ENCODE measurements at places on chromosomes 6 and 20.

DNA sequence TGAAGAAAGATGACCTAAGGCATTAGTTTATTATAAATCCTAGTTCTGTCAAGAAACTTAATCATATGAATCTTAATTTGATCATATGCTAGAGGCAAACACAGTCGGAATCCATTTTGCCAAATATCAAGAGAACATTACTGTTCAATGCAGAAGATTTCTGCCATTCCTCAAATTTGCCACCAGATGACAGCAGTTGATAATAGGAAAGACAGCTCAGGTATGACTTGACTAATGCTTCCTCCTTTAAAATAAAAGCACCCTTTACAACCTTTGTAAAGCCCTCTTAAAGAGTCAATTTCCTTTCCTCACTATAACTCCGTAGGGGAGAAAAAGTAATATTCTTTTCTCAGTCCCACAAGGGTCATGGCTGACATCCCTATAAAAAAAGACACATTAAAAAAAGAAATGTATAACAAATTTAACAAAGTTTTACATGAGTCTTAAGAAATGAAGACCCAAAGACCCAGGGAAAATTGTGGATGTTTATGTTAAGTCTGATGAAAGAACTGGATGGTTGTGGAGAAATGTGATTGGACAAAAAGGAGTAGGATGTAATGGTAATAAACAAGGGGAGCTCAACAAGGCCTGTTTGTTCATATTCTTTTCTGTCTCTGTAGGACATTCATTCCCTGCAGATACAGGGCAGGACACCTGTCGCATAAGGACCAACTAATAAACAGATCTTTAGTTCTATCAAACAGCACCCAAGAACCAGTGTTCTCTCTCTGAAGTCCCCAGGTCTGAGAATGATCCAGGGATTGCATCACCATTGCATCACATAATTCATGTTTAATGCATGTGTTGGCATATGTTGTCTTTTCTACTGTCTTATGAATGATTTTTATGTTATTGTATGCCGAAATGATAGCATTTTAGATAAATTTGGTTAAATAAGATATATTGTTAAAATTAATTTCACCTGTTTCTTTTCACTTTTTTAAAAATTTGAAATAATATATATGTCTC, 23.0 kb upstream of the IL17A start:
- DNase-seq, result no peak

DNA sequence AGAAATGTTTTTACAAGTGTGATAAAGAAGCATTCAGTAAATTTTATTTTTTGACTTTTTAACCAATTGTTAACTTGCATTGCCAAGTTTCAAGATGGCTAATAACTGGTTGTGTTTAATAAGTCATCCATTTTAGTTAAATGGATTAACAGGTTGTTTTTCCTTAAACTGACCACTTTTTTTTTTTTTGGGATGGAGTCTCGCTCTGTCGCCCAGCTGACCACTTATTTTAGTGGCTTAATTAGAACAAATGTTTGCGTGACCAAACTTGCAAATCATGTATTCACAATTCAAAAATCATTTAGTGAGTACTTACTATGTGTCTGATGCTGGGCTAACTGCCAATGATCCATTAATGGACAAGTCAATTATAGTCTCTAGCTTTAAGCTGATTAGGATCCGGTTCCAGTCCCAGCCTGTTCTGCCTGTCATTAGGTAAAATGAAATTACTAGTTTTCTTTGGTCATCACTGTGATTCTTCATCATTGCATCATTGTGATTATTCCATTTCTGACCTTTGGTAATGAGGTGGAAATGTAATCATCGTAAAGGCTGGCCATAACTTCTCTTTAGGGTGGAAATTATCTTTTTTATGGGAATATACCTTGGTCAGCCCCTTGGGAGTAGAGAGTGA, 729.2 kb upstream of the MARCKS start:
- DNase-seq, result no peak

DNA sequence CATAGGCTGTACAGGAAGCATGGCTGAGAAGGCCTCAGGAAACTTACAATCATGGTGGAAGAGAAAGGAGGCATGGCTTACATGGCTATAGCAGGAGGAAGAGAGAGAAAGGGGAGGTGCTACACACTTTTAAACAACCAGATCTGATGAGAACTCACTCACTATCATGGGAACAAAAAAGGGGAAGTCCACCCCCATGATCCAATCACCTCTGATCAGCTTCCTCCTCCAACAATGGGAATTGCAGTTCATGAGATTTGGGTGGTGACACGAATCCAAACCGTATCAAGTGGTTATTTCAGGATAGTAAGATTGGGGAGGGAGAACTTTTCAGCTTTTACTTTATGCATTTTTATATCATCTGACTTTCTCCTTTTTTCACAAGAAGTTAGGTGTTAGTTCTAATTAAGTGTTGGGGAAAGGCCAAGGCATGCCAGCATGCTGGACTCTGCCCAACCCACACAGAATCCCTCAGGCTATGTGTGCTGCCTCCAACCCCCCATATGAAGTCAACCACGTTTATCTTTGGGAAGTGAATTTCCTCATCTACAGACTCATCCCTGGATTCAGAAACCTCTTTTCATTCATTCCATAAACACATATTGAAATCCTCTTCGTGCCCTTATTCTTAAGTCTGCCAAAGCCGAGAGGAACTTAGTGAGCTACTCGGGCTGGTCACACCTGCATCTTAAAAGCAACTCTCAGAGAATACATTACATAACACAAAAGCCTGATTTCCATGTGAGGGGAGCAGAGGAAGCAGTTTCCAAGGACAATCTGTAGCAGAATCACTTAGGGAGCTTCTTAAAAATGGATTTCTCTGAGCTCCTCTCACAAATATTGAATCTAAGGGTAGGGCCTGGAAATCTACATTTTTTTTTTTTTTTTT, 16.7 kb upstream of the CLIC5 start:
- DNase-seq, result no peak

GRCh38 chr6:40371621-40372020, 215.5 kb downstream of the LRFN2 start:
- no peak for DNase-seq

DNA sequence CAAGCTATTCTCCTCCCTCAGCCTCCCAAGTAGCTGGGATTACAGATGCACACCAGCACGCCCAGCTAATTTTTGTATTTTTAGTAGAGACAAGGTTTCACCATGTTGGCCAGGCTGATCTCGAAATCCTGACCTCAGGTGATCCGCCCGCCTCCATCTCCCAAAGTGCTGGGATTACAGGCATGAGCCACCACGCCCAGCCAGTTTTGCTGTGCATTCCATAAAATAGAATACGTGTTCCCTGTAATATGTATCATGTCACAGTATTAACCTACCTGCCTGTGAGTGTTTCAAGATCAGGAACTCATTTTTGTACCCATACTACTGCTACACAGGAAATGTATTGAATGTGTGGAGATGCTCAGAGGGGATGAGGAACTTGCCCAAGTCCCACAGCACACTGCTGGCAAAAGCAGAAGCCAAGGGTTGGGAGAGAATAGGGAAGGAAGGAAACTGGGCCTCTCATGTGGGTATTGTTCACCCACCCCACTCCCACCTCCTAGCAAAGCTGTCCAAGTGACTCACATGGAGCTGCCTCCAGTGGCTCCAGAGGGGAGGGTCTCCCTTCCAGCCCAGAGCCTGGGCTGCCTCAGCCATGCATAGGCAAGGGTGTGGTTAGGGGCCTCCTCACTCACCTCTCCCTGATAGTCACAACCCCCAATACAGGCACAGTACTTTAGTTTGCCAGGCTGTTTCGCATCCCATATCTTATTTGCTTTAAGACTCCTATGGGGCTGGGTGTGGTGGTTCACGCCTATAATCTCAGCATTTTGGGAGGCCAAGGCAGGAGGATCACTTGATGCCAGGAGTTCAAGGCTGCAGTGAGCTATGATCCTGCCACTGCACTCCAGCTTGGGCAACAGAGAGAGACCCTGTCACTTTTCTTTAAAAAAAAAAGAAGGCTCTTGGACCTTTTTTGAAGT, 9.4 kb downstream of the HM13 start:
- no peak for DNase-seq

DNA sequence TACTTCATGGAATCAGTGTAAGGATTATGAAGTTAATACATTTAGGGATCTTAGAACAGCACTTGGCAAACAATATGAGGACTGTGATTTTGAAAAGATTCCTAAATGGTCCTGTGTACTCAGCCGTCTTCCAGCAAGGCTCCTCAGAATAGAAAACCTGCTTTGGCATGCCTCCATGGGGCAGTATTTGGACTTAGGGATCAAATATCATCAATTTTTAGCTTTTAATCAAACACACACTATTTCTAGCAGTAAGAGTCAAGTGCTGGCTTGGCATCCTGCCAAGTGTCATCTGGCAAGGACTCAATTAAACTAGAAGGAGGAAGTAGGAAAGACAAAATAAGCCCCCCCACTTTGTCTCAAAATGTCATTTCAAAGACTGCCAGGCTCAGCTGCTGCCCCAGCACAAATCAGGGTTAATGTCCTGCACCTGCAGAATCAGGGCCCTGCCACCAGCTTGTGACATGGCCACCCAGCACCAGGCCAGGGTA, 40.8 kb downstream of the IYD start:
- DNase-seq, result no peak

DNA sequence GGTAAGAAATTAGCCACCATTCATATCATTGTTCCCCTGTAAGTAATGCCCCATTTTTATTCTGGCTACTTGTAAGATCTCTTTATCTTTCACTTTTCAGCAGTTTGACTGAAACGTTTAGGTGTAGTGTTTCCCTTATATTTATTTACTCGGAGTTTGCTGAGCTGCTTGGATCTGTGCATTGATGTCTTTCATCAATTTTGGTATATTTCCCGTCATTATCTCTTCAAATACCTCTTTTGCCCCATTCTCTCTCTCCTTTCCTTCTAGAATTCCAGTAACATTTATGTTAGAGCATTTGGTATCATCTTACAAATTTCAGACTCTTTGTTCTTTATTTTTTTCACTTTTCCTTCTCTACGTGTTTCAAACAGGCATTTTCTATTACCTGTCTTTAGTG, 9.2 kb upstream of the SLC13A3 start:
- DNase-seq, result no peak

DNA sequence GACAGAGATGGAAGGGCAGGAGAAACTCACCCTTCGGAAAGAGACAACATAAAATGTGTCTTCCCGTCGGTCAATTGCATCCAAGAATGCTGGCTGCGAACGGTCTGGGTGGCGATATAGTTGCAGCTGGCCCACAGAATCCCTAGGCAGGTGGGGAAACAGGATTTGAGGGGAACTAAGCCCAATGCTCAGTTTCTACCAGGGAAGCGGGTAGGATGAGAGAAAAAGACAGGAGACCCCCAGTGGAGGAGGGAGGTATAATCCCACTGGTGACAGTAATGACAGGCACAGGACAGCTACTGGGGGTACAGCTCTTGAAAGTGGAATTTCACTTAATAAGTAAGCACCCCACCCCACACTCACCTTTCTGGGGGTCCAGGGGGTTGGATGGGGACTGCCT, 7.5 kb upstream of the TNXB start:
- DNase-seq, result no peak

- no peak for DNase-seq
These were observed 195.2 kb upstream of the POU3F2 start for GRCh38 chr6:98639089-98639635.

DNA sequence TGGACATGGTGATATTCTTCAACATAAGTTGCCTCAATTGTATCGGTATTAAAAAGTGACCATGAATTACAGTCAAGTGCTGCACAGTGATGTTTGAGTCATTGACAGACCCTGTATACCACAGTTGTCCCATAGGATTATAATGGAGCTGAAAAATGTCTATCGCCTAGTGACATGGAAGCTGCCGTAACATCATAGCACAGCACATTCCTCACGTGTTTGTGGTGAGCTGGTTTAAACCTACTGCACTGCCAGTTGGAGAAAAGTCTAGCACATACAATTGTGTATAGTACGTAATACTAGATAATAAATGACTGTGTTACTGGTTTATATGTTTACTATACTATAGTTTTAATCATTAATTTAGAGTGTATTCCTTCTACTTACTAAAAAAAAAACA, 150.2 kb downstream of the CDH26 start:
- DNase-seq, result no peak

DNA sequence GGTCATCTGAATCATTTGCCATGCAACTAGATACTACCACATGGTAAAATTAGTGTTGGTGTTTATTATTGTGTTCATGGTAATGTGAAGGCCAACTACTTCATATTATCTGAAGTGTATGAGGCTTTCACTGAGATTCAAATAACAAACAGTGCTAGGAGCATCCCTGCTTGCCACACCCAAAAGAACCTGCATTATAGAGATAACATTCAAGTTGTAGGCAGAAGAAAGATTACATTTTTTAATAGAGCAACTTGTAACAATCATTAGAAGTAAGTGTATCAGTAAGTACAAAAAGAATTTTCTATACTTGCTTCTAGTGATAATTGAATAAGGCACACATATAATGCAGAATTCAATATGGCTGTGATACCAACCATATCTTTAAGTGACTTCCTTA, 49.8 kb downstream of the BCKDHB start:
- no peak for DNase-seq

DNA sequence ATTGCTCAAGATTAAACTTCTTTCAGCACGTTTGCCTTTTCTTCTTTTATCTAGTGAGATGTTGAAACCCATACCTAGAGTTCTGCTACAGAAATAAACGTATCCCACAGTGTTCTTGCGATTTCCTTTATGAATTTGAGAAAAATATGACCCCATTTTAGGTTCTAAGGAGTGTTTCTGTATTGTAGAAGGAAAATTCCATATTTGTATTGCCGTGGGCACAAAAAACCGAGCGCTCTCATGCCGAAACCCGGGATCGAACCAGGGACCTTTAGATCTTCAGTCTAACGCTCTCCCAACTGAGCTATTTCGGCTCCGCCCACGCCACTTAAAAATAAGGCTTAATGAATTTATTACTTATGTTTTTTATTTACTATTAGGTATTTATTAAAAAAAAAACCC, 23.7 kb downstream of the ZNF311 start:
- DNase-seq, result peak; percentile 72

DNA sequence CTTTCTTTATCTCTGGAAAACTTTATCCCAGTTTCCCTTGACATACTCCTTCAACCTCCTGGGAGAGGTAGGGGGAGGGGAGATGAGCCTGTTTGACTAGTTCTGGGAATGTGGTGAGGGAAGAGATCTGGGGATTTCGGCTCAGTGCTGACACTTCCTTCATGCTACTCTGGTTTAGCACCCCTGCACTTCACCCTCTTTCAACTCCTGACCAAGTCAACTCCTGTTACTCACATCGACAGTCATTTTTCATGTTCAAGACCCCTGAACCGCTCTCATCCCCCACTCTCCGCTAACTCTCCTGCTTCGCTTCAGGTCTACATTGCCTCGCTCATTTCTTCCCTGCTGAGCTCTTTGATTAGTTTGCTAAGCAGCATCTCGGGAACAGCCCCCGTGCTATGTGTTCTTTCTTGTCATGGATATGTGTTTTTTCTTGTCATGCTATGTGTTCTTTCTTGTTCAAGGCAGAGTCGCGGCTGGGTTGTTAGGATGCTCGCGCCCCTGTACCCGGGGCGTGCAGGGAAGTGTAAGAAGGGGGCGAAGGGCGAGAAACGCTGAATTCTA, 16.6 kb upstream of the TRIM27 start:
- peak; percentile 61 for DNase-seq

Data from activated naive CD8-positive, alpha-beta T cell treated with anti-CD3 and anti-CD28 coated beads for 36 hours (primary cell).